ENCODE measurements at places on chromosomes 7 and 10. TPM values are rescaled to one million over a fixed set of nuclear protein-coding genes. Genes with fewer than 3 reads are reported as not detected.

GRCh38 chr7:97630116-97630515 lies 101.8 kb upstream of the TAC1 start:
- DNase-seq, result no peak

DNA sequence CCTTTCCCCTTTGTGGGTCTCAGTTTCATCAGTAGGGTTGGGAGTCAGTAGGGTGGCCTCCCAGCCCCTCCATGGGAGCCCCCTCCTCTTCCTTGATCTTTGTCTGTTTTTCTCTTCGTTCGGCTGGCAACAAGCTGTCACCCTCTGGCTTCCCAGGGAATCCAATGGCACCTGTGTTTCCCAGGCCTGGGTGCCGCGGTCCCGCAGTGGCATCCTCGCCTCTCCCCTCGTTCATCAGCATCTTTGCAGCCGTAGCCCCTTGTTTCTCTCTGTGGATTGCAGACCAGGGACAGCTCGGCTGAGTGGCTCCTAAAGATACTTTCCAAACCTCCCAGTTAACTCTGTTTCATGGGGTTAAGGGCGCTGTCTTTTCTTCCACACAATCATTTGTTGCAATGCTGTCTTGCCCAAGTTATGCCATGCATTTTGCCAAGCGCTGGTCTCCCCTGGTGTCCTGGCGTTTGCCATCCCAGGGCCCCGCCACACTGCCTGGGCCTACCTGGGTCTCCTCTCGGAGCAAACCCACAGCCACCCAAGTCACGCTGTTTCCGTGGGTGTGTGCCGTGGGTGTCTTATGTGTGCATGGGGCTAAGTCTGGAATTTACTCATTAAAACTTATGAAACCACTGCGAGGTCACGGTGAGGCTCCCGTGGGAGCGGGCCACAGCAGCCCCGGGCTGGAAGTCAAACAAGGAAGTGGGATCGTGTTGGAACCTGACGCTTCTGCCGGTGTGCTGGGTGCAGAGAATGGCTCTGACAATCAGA lies 189.4 kb upstream of the SHH start:
- DNase-seq, result no peak

CUBN gene
- 1.2 TPM for total RNA-seq

NODAL gene
- not detected for total RNA-seq

DNA sequence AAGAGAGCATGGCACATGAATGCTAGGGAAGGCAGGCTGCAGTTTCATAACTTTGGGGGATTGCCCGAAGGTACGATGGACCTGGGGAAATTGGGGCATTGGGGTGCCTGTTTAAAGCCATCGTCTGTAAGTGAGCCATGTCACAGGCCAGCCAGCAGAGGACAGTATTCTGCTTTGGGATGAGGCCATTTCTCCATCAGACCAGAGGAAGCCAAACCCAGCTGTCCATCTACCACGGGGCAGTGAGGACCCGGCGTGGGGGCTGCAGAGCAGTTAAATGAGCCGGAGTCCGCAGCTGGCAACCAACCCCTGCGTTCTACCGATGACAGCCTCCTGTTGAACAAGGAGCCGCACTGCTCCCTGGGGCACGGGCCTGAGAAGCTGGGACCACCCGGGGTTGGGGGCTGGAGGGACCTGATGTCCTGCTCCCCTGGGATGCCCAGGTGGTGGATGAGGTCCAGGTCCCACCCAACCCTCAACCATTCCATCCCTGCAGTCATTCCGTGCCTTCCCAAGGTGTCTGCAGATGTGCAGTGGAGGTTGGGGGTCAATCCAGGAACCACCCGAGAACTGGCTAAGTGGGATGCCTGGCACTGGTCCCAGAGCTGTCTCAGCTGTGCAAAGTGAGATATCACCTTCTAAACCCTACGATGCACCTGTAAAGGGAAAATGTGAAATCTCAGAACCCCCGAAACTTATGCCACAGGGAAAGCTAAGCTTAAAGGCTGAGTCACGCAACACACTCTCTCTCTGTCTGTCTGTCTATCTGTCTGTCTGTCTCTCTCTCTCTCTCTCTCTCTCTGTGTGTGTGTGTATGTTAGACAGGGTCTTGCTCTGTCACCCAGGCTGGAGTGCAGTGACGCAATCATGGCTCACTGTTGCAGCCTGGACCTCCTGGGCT lies 12.1 kb upstream of the RHBDD2 start:
- DNase-seq, result peak; percentile 62

OR6B1 gene
- not detected for total RNA-seq

GRCh38 chr7:16604054-16604453 lies 41.5 kb downstream of the ANKMY2 start:
- no peak for DNase-seq

GRCh38 chr7:151865070-151865670 lies 11.7 kb downstream of the PRKAG2 start:
- DNase-seq, result no peak

GRCh38 chr10:127619546-127620325 lies 70.6 kb downstream of the NPS start:
- DNase-seq, result no peak

TMEM178B gene
- total RNA-seq, result 0.10 TPM

- DNase-seq, result no peak
Measured at GRCh38 chr7:123498601-123499000, 35.8 kb downstream of the IQUB start.

FAM25C gene
- not detected for total RNA-seq
